ENCODE measurements at places on chromosomes 12 and 14. TPM values are rescaled to one million over a fixed set of nuclear protein-coding genes. Genes with fewer than 3 reads are reported as not detected.

BEGAIN gene
- total RNA-seq = 3.5 TPM

GRCh38 chr12:62843716-62844115, 91.2 kb downstream of the PPM1H start:
- DNase-seq = no peak
- no peaks in the 10 kb centered on the region for H3K27me3 ChIP-seq
- H3K36me3 ChIP-seq = no peaks in the 10 kb centered on the region
- H3K4me3 ChIP-seq = no peak overlapping the region
- no peaks in the 10 kb centered on the region for H3K4me1 ChIP-seq

BMAL2 gene
- 4.6 TPM for total RNA-seq

GRCh38 chr12:93950311-93950710, 198.1 kb upstream of the PLXNC1 start:
- no peaks in the 10 kb centered on the region for H3K4me1 ChIP-seq
- no peak for DNase-seq
- no peak overlapping the region for H3K27ac ChIP-seq
- no peak overlapping the region for H3K4me3 ChIP-seq
- H3K27me3 ChIP-seq = no peaks in the 10 kb centered on the region

RAP1B gene
- 157 TPM for total RNA-seq

DNA sequence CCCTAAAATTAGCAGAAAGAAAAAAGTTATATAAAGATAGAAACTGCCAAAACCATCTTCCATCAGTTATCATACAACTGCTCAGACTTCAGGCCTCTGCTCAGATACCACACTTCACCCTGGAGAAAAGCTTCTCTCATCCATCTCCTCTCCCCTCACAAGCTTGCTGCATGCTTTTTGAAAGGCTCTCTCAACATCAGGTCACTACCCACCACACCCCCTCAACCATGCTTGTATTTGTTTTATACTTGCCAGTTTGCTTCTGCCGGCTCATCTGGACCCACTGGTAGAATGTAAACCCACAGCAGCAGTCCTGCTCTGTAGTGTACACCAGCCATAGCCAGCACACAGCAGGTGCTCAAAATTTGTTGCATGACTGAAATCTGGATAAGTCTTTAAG, 8.8 kb downstream of the PPP1CC start:
- H3K36me3 ChIP-seq = peaks cover 12% of the 10 kb centered on the region
- no peaks in the 10 kb centered on the region for H3K27me3 ChIP-seq
- H3K27ac ChIP-seq = no peak overlapping the region
- DNase-seq = no peak
- H3K4me3 ChIP-seq = no peak overlapping the region

DNA sequence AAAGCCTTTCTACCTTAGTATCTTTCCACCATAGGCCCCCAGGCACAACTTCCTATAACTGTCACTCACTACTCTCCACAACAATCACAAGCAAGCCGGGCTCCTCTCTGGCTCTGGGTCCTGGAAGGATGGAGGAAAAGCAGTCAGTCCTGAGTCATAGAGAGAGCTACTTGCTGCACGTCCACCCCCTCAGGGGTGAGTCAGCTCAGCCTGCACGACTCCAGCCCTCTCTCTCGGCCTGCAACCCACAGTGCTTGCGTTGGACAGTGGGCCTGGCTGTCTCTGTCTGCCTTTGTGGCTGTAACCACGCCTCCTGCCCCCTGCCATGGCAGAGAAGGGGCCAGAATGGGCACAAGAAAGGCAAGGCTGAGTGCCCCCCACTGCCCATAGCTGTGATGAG, 154.1 kb upstream of the FKBP4 start:
- no peaks in the 10 kb centered on the region for H3K27me3 ChIP-seq
- H3K27ac ChIP-seq = peak overlapping the region; percentile 45
- H3K4me1 ChIP-seq = peaks cover 41% of the 10 kb centered on the region
- H3K36me3 ChIP-seq = peaks cover 30% of the 10 kb centered on the region
- no peak for DNase-seq
- H3K4me3 ChIP-seq = no peak overlapping the region

ARHGDIB gene
- 100 TPM for total RNA-seq

DNA sequence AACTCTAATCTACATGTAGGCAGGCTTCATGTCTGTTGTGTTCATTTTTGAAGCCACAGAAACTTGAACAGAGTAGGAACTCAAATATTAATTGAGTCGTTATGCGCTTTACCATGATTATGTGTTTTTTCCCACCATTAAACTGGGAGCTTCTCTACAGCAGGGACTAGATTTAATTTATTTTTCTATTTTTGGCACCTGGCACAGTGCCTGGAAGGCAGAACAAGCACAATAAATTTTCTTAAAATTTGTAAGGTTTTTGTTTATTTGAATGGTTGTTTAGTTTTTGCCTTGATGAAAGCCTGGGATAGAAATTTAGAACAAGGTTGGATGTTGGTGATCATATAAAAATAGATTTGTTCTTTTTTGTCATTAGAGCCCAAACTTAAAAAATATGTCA, 221.7 kb upstream of the PLEKHG7 start:
- DNase-seq = no peak
- H3K27ac ChIP-seq = no peak overlapping the region
- H3K4me1 ChIP-seq = peaks cover 4% of the 10 kb centered on the region

FBLN5 gene
- 113 TPM for total RNA-seq

MIS18BP1 gene
- 13.2 TPM for total RNA-seq

- no peak for DNase-seq
- no peaks in the 10 kb centered on the region for H3K4me1 ChIP-seq
- H3K27ac ChIP-seq = no peak overlapping the region
- no peak overlapping the region for H3K4me3 ChIP-seq
- no peaks in the 10 kb centered on the region for H3K27me3 ChIP-seq
These were observed 22.2 kb downstream of the ESR2 start for GRCh38 chr14:64272019-64272418.

DNA sequence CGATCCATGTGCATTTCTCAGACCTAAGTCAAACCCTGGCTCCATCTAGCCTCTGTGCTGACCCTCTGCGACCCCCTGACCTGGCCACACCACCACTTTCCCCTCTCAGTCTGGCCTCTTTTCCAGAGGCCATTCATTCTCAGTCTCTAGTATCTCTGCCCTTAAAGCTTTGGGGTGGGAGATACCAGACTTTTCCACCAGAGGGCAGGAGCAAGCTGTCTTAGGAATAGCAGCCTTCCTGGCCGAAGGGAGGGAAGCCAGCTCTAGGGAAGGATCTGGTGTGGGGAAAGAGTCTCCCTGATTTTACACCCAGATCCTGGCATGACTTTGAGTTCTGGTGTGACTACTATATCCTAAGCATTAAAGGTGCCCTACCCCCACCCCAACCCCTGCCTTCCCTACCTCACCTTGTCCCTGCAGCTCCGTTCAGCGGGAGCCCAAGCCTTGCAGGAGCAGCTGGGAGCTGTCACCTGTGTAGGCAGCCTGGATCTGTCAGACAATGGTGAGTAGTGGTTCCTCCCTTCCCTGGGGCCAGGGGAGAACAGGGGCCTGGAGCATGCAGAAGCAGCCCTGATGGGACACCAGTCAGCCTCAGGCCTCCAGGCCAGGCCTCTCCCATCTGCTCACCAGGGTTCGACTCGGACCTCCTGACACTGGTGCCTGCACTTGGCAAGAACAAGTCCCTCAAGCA, 6.6 kb downstream of the CARMIL3 start:
- DNase-seq = peak; percentile 96
- no peaks in the 10 kb centered on the region for H3K27me3 ChIP-seq
- no peaks in the 10 kb centered on the region for H3K36me3 ChIP-seq
- no peak overlapping the region for H3K27ac ChIP-seq
- no peak overlapping the region for H3K4me3 ChIP-seq

DNA sequence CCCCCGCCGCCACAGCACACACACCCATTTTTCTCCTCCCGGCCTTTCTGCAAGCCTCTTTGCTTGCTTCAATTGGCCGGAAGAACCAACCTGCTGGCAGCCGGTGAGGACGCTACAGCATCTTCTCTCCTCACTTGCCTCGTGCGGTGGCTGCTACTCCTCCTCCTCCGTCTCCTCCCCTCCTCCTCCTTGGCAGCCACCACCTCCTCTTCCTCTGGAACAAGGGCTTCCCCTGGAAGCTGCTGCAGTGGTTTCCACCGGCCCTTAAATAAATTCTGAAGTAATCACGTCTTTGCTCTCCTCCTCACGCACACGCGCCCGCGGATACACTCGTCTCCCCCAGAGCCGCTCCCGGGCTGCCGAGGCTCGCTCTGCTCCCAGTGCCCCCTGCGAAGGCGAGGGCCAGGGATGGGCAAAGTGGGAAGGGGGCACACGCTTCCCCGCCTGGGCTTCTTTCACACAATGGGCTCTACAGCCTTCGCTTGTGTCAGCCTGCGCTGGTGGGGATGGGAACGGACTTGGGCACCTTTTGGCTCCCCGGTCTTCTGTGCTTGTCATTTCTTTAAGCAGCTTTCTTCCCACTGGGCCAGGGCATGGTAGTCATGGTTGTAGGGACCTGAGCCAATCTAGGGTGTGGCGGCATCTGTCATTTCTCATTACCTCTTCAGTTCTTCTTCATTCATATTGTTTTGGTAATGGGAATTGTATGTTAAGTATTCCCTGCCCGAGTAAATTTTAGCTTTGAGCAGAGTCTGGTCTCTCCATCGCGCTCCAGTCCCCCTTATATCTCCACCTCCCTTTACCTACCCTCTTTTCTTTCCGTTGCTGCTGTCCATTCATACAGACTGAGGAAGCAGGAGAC, at the start of gene PPFIA2:
Gene PPFIA2 (minus strand): TSS at position 161 of the 862 bp plus-strand sequence.
- no peaks in the 10 kb centered on the region for H3K27me3 ChIP-seq
- H3K4me1 ChIP-seq = peaks cover 19% of the 10 kb centered on the region
- H3K36me3 ChIP-seq = no peaks in the 10 kb centered on the region

SLC6A12 gene
- not detected for total RNA-seq

- H3K27ac ChIP-seq = no peak overlapping the region
- no peaks in the 10 kb centered on the region for H3K36me3 ChIP-seq
- no peak for DNase-seq
These were observed 6.3 kb upstream of the RIC8B start for GRCh38 chr12:106767954-106768822.

GRCh38 chr12:115351514-115352077, 667.6 kb upstream of the TBX3 start:
- no peak overlapping the region for H3K4me3 ChIP-seq
- peaks cover 12% of the 10 kb centered on the region for H3K4me1 ChIP-seq
- no peak overlapping the region for H3K27ac ChIP-seq
- no peak for DNase-seq

WIF1 gene
- total RNA-seq = not detected

- no peak for DNase-seq
- H3K36me3 ChIP-seq = no peaks in the 10 kb centered on the region
- peaks cover 39% of the 10 kb centered on the region for H3K4me1 ChIP-seq
- H3K4me3 ChIP-seq = peak overlapping the region; percentile 20
These were observed 31.9 kb downstream of the FOS start for GRCh38 chr14:75310295-75311111.

CIROP gene
- not detected for total RNA-seq

SDSL gene
- 5.6 TPM for total RNA-seq

DNA sequence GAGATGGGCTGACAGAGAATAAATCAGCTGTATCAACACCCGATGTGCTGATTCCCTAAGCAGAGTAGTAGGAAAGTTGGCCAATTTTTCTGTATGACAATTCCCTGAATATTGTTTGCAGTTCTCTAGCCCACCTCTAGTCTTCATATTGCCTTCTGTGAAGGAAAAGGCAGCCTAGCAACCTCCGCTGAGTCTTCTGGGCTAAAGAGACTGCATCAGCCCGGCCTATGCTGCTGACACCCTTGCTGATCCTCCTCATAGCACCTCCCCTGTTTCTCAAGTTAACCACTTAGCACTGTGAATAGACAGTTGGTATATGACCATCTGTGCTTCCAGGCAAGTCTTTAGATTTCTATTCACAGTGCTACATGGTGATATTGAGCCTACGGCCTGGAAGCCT, 161.1 kb upstream of the EGLN3 start:
- no peaks in the 10 kb centered on the region for H3K4me1 ChIP-seq
- no peak for DNase-seq
- no peak overlapping the region for H3K4me3 ChIP-seq
- no peaks in the 10 kb centered on the region for H3K36me3 ChIP-seq

PLEKHA5 gene
- total RNA-seq = 65.1 TPM

GRCh38 chr14:68728342-68729106, 64.3 kb downstream of the ZFP36L1 start:
- no peaks in the 10 kb centered on the region for H3K27me3 ChIP-seq
- no peak for DNase-seq
- no peak overlapping the region for H3K27ac ChIP-seq
- H3K36me3 ChIP-seq = no peaks in the 10 kb centered on the region

LALBA gene
- not detected for total RNA-seq

DNA sequence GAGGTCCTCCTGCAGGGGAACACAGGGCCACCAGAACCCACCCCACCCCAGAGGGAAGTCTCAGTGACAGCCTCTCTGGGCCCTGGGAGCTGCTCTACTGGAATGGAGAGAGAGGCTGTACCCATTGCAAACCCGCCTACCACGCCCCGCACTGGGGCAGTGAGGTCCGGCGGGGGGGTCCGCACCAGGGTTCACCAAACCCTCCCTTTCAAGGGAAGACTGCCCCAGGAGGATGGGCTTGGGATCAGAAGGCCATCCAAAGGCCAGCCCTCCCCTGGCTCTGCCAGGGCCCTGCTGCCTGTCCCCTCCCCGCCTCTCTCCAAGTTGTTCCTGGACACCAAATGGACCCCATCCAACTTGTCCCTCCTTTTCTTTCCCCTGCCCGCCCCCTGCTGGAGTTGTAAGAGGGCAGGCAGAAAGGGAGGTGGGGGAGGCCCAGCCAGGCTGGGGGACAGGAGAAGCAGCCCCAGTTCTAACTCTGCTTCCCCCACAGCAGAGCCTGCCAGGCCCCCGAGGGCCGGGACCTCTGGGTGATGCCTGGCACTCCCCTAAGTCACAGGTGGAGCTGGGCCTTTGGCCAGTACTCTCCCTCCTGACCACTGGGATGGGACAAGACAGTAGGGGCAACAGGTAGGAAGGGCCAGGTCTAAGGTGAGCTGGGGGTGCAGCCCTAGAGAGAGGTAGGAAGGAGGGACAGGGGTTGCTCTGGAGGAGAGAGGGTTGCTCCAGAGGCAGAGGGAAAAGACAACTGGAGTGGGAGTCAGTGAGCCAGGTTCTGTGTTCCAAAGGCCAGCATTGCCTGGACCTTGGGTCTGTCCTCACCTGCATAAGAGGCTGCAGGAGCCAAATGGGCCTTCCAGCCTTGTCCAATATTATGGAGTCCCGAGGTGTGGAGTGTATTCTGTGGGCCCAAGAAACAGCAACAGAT, 3.2 kb upstream of the DIO3 start:
- no peak overlapping the region for H3K27ac ChIP-seq
- no peak overlapping the region for H3K4me3 ChIP-seq
- H3K36me3 ChIP-seq = no peaks in the 10 kb centered on the region
- DNase-seq = no peak
- peaks cover 19% of the 10 kb centered on the region for H3K27me3 ChIP-seq
- H3K4me1 ChIP-seq = peaks cover 24% of the 10 kb centered on the region

GRCh38 chr12:63525831-63526230, 142.5 kb downstream of the DPY19L2 start:
- DNase-seq = no peak
- H3K36me3 ChIP-seq = no peaks in the 10 kb centered on the region
- no peak overlapping the region for H3K27ac ChIP-seq
- H3K4me3 ChIP-seq = no peak overlapping the region

GTF2H3 gene
- total RNA-seq = 22.9 TPM

ST8SIA1 gene
- 11.4 TPM for total RNA-seq

CELA1 gene
- not detected for total RNA-seq

- H3K4me1 ChIP-seq = no peaks in the 10 kb centered on the region
- DNase-seq = no peak
- H3K27me3 ChIP-seq = no peaks in the 10 kb centered on the region
- no peak overlapping the region for H3K27ac ChIP-seq
These were observed 40.3 kb downstream of the CIT start for GRCh38 chr12:119836781-119837180.

GRCh38 chr12:112557951-112558630, 139.3 kb downstream of the PTPN11 start:
- DNase-seq = no peak
- H3K4me3 ChIP-seq = no peak overlapping the region
- no peaks in the 10 kb centered on the region for H3K36me3 ChIP-seq
